ENCODE measurements at places on chromosomes 11 and 22.

- DNase-seq = no peak
Measured at GRCh38 chr22:32622004-32622743, 147.6 kb downstream of the FBXO7 start.

- DNase-seq = no peak
Measured at GRCh38 chr11:1839924-1840779, 1.4 kb downstream of the TNNI2 start.

DNA sequence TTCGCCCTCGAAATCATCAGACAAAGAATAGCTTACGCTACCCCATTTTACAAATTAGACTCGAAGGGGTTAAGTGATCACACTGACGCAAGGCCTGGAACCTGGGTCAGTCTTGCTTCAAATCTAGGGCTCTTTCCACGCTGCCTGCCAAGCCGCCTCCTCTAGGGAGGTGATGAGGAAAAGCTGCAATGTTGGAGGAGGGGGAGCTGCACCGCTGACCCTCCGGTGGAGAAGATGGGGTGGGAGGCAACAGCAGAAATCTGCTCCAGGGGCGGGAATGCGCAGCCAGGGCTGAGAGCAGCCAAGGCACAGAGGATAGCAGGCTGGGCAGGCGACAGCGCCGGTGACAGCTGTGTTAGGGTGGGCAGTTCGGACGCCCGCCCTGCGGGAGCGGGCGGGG lies 595 bp downstream of the SYVN1 start:
- DNase-seq = no peak

DNA sequence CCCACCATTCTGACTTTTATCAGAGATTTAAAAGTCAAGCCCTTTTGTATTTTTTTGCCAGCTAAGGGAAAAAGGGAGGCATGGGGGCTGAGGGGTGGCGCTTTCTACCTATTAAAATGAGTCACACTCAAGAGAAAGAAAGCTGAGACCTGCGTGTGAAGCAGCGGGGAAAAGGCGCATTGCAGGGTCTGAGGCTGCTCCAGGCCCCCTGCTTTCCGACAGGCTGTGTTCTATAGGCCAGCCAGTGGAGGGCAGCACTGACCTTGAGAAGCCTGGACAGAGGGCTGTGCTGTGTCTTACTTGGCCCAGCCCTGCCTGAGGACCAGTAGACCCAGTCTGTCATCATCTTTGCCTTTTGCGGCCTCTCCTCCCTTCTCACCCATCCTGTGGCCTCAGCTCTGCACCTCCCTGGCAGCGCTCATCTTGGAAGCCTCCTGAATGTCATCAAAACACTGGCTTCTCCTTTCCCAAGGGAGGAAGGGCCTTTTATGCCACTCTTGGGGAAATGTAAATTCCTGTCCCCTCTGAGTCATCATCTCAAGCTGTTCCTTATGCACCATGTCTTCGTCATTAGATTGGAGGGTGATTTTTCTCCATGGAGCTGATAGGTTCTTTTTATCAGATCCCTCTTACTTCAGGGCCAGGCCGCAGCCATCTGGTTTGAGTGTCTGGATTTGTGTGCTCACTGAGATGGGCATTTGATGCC lies 12.6 kb upstream of the MAPK8IP1 start:
- DNase-seq = peak; percentile 45

Measured in NCI-H2029 (cell line).